Lower lobe of right lung (tissue), 2 donors: ENCODE measurements at places on chromosomes 5 and 9. TPM values are rescaled to one million over a fixed set of nuclear protein-coding genes. Genes with fewer than 3 reads are reported as not detected.

Gene GIN1
- total RNA-seq, result 7.5 TPM

Gene SMIM33
- total RNA-seq, result not detected

Gene IFNA13
- total RNA-seq, result 1.1 TPM

Gene PCDHA10
- total RNA-seq, result 1.5 TPM

DNA sequence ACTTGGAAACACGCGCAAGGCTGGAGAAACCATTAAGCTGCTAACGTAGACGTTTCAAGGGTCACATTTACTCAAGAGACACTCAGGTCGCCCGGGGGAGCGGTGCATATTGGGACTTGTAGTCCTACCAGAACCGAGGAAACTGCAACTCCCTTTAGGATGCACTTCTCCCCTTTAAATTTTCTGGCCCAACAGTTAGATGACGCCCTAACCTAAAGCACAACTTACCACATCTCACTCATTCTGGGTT is 384 bp upstream of the DMXL1 start:
- peak overlapping the region; percentile 96 for H3K27ac ChIP-seq
- H3K27me3 ChIP-seq, result no peaks in the 10 kb centered on the region
- peak overlapping the region; percentile 84 for H3K4me3 ChIP-seq
- H3K4me1 ChIP-seq, result peaks cover 35% of the 10 kb centered on the region
- DNase-seq, result peak; percentile 92

- H3K36me3 ChIP-seq, result no peaks in the 10 kb centered on the region
- H3K4me1 ChIP-seq, result no peaks in the 10 kb centered on the region
- H3K4me3 ChIP-seq, result no peak overlapping the region
Measured at GRCh38 chr9:114722937-114723620, 41.1 kb upstream of the TEX48 start.

DNA sequence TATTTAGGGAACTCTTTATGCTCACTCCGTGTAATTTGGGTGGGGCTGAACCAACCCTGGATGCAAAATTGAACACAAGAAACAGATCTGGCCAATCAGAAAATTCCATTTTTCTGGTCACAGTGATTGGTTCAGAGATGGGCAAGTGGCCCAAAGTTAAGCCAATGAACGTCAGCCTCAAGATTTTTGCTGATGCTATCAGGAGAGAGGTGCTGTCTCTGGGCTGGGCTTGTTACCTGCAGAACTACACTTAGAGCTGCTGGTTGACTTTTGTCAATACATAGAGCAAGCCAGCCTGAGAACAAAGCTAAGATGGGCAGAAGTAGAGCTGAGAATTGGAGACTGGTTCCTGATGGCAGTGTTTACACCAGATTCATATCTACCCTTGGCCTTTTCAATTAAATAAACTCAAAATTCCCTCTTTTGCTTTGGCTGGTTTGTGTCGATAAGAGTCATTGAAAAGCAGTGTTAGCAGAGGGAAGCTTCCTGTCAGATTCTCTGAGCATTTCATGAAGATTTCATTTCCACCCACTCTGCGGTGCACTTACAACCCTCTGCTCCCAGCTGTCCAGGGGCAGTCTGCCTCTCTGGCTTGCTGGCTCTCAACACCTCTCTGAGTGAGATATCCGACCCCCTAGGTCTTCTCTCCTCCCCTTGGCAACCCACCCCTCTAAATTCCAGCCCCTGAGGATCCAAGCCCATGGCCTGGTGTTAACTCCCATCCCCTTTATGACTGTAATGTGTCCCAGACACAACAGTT is 64.5 kb upstream of the PPARGC1B start:
- H3K4me3 ChIP-seq, result no peak overlapping the region
- DNase-seq, result no peak
- H3K27ac ChIP-seq, result no peak overlapping the region
- H3K4me1 ChIP-seq, result no peaks in the 10 kb centered on the region

DNA sequence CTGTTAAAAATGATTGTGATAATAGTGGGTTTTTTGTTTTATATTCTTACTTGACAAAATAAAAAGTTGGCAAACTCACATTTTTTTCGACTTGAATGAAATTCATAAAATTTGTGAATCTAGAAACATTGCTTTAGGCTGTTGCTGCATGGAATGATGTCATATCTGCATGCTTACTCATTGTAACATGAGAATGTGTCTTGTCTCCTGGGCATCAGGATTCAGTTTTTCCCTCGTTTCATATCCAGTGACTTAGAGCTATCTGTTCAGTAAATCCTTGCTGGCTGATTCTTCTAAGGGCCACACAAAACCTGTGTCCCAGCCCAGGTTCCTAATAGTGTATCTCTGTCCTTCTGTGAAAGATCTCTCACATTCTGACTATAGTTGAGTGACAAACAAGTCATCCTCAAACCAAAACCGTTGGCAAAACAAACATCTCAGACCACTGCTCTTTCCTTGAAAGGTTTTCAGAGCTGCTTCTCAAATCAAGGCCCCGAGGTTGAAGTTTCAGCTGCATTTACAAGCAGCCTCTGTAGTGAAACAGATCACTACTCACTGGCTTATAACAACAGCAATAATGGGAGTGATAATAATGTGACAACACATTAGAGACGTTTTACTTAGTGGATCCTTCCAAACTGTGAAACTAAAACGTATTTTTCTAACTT is 95.0 kb downstream of the NPR3 start:
- DNase-seq, result no peak
- H3K27ac ChIP-seq, result no peak overlapping the region
- no peaks in the 10 kb centered on the region for H3K27me3 ChIP-seq
- H3K4me1 ChIP-seq, result no peaks in the 10 kb centered on the region
- H3K4me3 ChIP-seq, result no peak overlapping the region

- H3K27ac ChIP-seq, result no peak overlapping the region
- DNase-seq, result no peak
- H3K4me3 ChIP-seq, result no peak overlapping the region
- H3K36me3 ChIP-seq, result no peaks in the 10 kb centered on the region
- H3K27me3 ChIP-seq, result no peaks in the 10 kb centered on the region
- H3K4me1 ChIP-seq, result no peaks in the 10 kb centered on the region
Measured at GRCh38 chr9:38350529-38350928, 42.0 kb upstream of the ALDH1B1 start.

DNA sequence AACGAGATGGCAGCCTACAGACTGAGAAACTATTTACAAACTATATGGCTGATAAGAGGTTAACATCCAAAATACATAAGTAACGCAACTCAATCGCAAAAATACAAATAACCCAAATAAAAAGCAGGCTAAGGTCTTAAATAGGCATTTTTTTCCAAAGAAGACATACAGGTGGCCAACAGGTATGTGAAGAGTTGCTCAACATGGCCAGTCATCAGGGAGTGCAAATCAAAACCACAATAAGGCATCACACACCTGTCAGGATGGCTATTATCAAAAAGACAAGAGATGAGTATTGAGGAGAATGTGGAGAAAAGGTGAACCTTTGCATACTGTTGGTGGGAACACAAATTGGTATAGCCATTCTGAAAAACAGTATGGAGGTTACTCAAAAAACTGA is 73.5 kb downstream of the CAMSAP1 start:
- no peaks in the 10 kb centered on the region for H3K4me1 ChIP-seq
- DNase-seq, result no peak
- H3K36me3 ChIP-seq, result no peaks in the 10 kb centered on the region

DNA sequence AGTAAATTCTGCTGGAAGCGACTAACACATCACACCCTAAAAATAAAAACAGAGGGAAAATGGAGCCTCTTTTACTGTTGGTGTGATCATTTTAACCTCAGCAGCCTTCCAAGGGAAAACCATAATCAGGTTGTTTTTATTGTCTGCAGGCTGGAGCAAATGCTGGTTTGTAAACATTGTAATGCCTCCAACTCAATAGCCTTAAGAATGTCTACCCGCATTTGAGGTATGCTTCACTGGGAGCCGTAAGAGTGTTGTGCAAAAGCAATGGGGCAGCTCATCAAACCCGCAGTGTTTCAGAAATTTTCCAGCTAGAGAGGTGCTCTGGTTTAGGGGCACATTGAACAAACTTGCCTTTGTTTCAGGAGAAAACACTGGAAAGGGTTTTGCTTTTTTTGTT is 17.0 kb downstream of the NIM1K start:
- no peak overlapping the region for H3K4me3 ChIP-seq
- no peaks in the 10 kb centered on the region for H3K36me3 ChIP-seq
- no peaks in the 10 kb centered on the region for H3K4me1 ChIP-seq
- no peaks in the 10 kb centered on the region for H3K27me3 ChIP-seq
- DNase-seq, result no peak
